ENCODE measurements at places on chromosomes 16 and 17.

DNA sequence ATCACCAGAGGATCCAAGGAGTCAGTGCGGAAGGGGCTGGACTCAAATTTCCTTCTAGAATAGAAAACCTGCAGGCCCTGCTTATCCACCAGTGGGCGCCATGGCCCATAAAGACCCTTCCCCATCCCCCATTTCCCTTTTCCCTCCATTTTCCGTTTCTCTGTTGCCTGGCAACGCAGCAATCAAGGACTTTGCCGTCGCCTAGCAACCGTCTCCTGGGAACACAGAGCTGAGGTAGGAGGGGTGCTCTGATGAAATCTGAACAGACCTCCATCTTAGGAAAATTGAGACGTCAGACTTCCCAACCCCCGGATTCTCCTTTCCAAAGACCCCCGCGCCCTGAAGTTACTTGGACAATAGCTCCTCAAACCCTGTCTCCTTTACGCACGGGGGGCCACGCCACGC is 5.7 kb downstream of the DLG4 start:
- DNase-seq = no peak

GRCh38 chr17:51335883-51336822 is 75.8 kb downstream of the UTP18 start:
- DNase-seq = no peak

GRCh38 chr16:30121741-30122571 is 1.1 kb downstream of the MAPK3 start:
- DNase-seq = no peak

DNA sequence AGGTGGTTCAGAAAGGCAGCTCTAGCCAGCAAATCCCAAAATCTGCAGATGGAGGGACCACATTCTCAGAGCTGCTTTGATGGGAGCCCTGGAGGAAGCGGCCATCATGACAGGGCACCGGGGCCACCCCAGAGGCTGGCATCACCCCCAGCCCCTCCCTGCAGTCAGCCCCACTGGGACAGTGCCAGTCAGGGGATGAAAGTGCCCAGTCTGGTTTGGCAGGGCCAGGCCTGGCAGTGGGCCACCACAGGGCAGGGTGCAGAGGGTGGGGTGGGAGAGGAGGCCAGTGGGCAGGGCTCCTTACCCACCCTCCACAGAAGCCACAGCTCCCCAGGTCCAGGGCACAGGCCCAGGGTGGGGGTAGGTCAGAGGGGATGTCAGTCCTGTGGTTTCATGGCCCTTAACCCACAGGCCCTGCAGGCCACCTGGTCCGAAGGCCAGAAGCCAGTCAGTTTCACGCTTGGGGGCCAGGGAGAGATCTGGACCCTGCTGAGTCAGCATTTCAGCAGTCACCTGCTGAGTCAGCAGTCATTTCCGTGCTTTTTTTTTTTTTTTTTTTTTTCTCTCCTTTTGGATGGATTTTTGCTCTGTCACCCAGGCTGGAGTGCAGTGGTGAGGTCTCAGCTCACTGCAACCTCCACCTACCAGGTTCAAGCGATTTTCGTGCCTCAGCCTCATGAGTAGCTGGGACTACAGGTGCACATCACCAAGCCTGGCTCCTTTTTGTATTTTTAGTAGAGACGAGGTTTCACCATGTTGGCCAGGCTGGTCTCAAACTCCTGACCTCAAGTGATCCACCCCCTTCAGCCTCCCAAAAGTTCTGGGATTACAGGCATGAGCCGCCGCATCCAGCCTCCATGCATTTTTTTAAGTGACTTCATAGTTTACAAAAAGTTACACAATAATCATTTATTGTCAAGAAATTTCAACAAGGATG is 10.4 kb downstream of the SLC25A10 start:
- no peak for DNase-seq

GRCh38 chr17:28228109-28228840 is 90.7 kb upstream of the TMEM97 start:
- DNase-seq = no peak

DNA sequence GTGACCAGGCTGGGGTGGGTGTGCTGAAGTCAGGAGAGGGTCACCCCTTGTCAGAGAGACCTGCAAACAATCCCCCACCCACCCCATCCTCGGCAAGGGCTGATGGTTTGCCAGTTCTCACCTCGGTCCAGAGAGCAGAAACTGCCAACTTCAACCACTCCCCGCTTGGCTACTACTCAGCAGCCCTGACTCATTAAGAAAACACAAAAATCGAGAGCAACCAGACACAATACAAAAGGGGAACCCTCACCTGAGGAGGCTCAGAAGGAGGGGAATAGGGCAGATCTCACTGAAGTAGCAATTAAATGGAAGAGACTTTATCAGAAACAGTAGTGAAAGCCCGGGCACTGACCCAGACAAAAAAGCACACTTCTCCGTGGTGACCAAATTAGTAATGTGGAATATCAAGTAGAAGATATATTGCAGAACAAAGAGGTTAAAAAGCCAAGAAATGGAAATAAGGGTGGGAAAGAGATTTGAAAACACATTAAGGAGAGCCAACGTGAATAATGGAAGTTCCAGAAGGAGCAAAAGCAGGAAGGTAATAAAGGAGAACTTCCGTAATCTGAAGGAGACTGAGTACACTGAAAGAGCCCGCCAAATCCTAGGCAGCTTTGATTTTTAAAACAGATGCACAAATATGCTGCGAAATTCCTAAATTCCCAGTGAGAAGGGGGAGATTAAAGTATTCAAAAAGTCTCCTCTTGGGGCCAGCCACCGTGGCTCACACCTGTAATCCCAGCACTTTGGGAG is 23.6 kb downstream of the CENPV start:
- no peak for DNase-seq

- DNase-seq = no peak
These were observed 11.7 kb upstream of the TMED6 start for GRCh38 chr16:69363281-69363717.

DNA sequence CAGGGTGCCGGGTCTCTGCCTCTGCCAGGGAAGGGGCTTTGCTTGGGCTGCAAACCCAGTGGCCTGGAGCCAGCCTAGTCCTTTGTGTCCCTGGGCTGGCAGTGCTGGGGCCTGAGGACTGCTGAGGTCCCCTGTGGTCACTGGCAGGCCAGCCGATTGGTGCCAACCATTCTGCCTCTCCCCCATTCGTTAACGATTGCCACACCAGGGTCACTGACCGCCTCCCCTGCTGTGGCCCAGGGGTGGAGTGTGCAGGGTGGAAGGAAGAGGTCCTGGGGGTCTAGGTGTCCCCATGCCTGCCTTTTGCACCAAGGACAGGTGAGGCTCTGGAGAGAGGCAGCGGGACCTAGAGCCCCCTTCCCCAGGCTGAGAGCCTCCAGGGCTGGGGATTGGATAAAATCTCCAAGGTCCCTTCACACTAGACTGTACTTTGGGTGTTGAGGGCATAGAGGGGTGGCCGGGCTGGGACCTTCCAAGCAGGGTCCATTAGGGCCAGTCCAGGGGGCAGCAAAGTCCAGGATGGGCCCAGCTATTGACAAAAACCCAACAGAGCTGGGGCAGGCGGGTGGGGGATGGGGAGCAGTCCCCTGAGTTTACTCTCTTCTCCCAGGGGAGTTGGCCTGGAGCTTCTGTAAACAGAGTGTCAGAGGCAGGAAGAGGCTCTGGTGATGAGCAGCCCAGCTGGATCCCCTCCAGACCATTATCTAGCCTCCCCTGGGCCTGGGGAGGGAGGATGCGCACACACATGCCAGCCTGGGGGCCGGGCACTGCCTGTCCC is 1.1 kb downstream of the VASN start:
- DNase-seq = no peak

DNA sequence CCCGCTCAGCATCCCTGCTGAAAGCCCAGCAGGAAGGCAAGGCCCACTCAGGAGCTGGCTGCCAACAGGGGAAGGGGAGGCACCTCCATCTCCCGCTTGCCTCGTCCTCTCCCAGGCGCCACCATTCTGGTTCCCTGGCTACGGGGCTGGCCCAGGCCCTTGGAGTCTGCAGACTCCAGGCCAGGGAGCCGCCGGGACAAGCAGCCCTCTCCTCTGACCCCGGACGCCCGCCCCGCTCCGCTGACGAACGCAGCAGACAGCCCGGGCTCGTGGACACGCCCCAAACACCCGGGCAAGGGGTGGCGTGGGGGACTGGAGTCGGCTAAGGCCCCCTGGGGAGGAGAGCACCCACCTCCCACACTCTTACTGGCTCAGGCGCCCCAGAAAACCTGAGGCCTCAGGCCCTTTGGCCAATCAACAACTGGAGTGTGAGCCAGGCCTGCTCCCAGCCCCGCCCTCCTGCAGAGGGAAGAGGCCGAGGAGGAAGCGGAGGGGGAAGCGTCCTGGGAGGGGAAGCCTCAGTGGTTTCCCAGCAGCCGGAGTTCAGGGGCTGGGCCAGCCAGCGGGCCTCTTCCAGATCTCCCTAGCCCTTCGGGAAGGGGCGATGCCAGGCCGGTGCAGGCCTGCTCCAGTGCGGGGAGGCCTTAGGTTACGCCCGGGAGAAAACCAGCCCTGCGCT is 4.2 kb downstream of the MNT start:
- DNase-seq = peak; percentile 95

DNA sequence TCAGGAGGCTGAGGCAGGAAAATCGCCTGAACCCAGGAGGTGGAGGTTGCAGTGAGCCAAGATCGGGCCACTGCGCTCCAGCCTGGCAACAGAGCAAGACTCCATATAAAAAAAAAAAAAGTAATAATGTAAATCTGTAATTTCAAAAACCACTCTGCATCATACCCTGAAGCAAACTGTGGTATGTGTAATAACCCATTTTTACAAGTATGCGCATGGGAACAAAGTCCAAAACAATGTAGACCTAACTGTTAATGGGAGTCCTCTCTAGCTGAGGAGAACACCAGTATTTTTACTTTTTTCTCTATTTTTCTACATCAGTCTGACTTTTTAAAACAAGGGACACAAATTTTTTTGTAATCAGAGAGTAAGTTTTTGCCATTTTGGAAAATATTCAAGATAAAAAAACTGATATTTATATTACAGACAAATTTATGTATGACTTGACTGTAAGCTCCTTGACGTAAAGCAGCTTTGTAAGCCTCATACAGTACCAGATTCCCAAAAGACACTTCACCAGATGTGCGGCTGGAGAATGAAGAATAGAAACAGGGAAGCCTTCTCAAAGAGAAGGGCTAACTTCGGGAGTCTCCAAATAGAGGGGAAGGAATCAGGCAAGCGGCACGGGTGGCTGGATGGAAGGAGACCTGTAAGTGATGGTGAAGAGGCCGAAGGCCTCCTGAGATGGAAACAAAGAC is 25.7 kb downstream of the CMTM4 start:
- no peak for DNase-seq

GRCh38 chr16:89187032-89187769 is 13.1 kb downstream of the SLC22A31 start:
- no peak for DNase-seq

- DNase-seq = no peak
These were observed 543 bp downstream of the ARHGAP23 start for GRCh38 chr17:38428643-38429371.

- no peak for DNase-seq
These were observed 88.3 kb upstream of the GSE1 start for GRCh38 chr16:85524630-85525419.

DNA sequence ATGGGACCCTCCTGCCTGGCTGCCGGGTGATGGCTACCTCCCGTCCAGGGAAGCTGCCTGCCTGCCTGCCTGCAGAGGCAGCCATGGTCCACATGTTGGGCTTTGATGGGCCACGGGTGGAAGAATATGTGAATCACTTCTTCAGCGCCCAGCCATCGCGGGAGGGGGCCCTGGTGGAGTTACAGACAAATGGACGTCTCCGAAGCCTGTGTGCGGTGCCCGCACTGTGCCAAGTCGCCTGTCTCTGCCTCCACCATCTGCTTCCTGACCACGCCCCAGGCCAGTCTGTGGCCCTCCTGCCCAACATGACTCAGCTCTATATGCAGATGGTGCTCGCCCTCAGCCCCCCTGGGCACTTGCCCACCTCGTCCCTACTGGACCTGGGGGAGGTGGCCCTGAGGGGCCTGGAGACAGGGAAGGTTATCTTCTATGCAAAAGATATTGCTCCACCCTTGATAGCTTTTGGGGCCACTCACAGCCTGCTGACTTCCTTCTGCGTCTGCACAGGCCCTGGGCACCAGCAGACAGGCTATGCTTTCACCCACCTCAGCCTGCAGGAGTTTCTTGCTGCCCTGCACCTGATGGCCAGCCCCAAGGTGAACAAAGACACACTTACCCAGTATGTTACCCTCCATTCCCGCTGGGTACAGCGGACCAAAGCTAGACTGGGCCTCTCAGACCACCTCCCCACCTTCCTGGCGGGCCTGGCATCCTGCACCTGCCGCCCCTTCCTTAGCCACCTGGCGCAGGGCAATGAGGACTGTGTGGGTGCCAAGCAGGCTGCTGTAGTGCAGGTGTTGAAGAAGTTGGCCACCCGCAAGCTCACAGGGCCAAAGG is 36.8 kb downstream of the NLRC5 start:
- no peak for DNase-seq

DNA sequence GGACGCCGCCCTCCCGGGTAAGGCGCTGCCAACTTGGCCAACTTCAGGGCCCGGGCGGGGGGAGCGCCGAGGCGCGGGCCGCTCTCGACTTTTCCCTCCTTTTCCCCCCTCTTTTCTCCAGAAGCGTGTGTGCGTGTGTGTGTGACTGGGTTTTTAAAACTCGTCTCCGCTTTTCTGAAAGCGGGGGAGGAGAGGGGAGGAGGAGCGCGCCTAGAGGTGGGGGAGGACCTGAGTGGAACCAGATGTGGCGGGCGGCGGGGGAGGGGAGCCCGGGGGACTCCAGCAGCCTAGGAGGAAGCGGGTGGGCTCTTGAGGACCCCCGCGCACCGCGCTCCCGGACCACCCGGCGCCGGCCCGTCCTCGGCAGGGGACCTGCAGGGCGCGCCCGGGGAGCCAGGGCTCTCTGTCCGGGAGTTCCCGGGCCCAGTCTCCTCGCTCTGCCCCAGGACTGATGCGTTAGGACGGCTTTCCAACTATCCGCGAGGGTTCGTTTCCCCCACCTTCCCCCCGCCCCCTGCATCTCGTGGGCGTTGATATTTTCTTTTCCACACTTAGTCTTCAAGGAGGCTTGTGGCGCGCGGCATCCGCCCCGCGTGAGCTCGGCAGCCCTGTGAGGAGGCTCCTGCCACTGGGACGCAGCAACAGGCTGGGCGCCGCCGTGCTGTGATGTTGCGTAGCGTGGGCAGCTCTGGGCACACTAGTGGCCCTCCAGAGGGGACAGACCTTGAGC is 599 bp downstream of the MRC2 start:
- DNase-seq = peak; percentile 69

DNA sequence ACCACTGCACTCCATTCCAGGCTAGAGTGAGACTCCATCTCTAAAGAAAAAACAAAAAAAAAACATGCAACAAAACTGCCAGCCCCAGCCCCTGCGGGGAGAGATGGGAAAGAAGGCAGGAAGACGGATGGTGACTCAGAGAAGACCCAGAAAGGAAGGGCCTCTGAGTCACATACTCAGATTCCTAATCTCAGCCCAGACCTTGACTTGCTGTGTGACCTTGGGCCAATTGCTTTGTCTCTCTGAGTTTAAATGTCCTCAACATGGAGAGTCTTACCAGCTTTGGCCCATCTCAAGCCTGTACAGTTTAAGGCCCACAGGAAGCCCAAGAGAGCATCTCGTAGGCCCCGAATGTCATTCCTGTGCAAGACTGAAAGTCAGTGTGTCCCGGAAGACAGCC is 86.5 kb upstream of the LHX1 start:
- DNase-seq = no peak

GRCh38 chr17:78939615-78940014 is 14.4 kb upstream of the TIMP2 start:
- DNase-seq = no peak

Measured in AG09319 (cell line).